Uterus (tissue), 4 donors: ENCODE measurements at places on chromosomes 5 and 9. TPM values are rescaled to one million over a fixed set of nuclear protein-coding genes. Genes with fewer than 3 reads are reported as not detected.

ADCY2 gene
- 4.4 TPM for total RNA-seq

NFIB gene
- total RNA-seq: 124 TPM

PRKACG gene
- total RNA-seq: not detected

CA9 gene
- not detected for total RNA-seq

CLINT1 gene
- total RNA-seq: 96.0 TPM

PAX5 gene
- not detected for total RNA-seq

- no peaks in the 10 kb centered on the region for H3K27me3 ChIP-seq
- no peak for DNase-seq
- H3K4me3 ChIP-seq: no peak overlapping the region
- H3K4me1 ChIP-seq: no peaks in the 10 kb centered on the region
- H3K36me3 ChIP-seq: no peaks in the 10 kb centered on the region
- H3K27ac ChIP-seq: no peak overlapping the region
Observed at GRCh38 chr5:127785098-127785927, 82.1 kb downstream of the CCDC192 start.

DNA sequence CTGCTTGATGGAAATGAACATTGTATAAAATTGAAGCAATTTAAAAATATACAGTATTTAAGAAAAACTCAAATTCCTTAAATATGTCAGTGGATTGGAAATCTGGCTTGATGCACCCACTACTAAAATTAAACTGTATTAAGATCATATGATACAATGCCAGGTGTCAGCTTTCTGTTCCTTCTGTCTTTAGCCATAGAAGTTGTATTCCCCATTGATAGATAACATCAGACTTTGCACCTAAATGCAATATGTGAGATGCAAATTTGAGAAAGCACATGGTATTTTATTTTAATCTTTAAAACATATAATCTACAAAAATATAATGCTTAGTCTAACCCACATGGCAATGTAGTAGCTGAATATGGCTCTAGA, 697.4 kb upstream of the WWC1 start:
- H3K4me1 ChIP-seq: no peaks in the 10 kb centered on the region
- no peaks in the 10 kb centered on the region for H3K36me3 ChIP-seq
- H3K27me3 ChIP-seq: no peaks in the 10 kb centered on the region
- H3K27ac ChIP-seq: no peak overlapping the region
- no peak overlapping the region for H3K4me3 ChIP-seq
- no peak for DNase-seq

DNA sequence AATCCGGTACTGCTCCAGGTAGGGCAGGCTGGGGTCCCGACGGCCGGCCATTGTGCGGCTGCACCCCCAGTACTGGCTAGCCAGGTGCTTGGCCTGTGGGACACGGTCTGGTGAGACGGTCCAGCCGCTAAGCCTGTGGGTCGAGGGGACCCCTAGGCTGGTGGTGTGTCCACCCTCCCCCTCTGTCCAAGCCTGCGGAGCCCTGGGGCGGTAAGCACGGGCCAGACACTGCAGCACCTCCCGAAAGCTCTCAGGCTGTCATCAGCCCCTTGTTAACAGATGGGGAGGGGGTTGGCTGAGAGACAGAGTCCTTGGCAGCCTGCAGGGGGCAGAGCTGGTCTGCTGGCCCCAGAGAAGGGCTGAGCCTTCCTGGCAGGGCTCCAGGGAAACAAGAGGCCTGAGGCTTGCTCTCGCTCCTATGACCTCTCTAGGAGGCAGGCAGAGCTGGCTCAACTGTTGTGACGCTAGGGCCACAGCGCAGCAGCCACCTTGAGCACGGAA, 11.8 kb upstream of the MRNIP start:
- no peak overlapping the region for H3K4me3 ChIP-seq
- H3K36me3 ChIP-seq: no peaks in the 10 kb centered on the region
- no peaks in the 10 kb centered on the region for H3K4me1 ChIP-seq

DNA sequence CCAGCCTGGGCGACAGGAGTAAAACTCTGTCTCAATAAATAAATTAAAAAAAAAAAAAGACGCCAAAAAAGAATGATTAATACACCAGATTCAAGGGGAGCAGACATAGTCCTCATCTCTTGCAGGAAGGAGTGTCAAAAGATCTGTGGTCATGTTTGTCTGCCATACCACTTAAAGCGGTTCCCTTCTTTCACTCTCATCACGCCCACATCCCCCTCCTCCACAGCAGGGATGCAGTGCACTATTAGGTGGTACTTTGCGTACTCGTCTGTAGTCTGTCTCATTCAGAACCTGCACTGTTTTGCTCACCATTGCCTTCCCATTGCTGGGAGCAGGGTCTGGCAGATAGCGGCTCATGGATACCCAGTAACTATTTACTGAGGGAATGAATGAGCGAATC, 11.2 kb downstream of the CDHR2 start:
- H3K4me3 ChIP-seq: no peak overlapping the region
- H3K4me1 ChIP-seq: no peaks in the 10 kb centered on the region
- H3K27me3 ChIP-seq: no peaks in the 10 kb centered on the region

GRCh38 chr5:122500245-122501088, 188.4 kb downstream of the SNCAIP start:
- no peaks in the 10 kb centered on the region for H3K4me1 ChIP-seq
- H3K27ac ChIP-seq: no peak overlapping the region
- no peaks in the 10 kb centered on the region for H3K36me3 ChIP-seq
- H3K27me3 ChIP-seq: no peaks in the 10 kb centered on the region

GRCh38 chr5:157607371-157608161, 32.0 kb upstream of the ADAM19 start:
- H3K36me3 ChIP-seq: no peaks in the 10 kb centered on the region
- no peaks in the 10 kb centered on the region for H3K27me3 ChIP-seq
- no peaks in the 10 kb centered on the region for H3K4me1 ChIP-seq
- no peak overlapping the region for H3K4me3 ChIP-seq
- no peak overlapping the region for H3K27ac ChIP-seq

DNA sequence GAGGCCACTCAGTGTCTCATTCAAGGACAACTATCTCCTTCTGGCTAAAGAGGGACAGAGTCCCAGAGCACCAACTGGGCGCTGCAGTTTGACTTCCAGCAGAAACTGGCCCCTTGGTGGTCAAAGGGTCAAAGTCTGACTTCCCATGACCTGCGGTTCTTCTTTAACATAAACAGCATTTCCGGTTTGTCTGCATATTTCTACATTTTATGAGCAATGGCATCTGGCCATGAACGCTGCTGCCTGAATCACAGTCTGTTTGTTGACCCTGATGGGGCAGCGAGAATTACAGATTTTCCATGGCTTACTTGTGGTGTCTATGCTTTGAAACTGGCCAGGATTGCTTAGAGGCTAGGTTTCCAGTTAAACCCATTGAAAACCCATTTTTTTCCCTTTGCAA, 1.3 kb downstream of the TNFSF15 start:
- no peak for DNase-seq
- H3K4me1 ChIP-seq: no peaks in the 10 kb centered on the region
- no peaks in the 10 kb centered on the region for H3K36me3 ChIP-seq
- H3K27ac ChIP-seq: no peak overlapping the region
- H3K27me3 ChIP-seq: no peaks in the 10 kb centered on the region

GRCh38 chr9:3478549-3478953, 47.2 kb downstream of the RFX3 start:
- H3K27ac ChIP-seq: no peak overlapping the region
- DNase-seq: no peak
- no peaks in the 10 kb centered on the region for H3K27me3 ChIP-seq
- H3K4me1 ChIP-seq: no peaks in the 10 kb centered on the region
- no peak overlapping the region for H3K4me3 ChIP-seq

DNA sequence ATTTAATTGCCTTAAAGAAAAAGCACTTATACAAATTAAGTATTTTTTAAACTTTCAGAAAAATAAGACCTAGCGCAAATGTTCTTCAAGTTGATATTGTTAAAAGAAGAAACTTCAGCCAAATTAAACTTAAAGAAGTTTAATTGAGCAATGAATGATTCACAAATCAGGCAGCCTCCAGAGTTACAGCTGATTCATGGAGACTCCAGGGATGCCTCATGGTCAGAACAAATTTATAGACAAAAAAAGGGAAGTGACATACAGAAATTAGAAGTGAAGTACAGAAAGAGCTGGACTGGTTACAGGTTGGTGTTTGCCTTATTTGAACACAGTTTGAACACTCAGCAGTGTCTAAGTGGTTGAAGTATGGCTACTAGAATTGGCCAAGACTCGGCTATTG, 60.3 kb downstream of the CDKN2A start:
- no peaks in the 10 kb centered on the region for H3K4me1 ChIP-seq
- no peak for DNase-seq
- no peak overlapping the region for H3K27ac ChIP-seq

GRCh38 chr5:143065996-143066522, 295.9 kb downstream of the ARHGAP26 start:
- H3K4me1 ChIP-seq: no peaks in the 10 kb centered on the region
- no peaks in the 10 kb centered on the region for H3K36me3 ChIP-seq
- peak overlapping the region; percentile 37 for H3K27ac ChIP-seq

- no peaks in the 10 kb centered on the region for H3K36me3 ChIP-seq
- H3K4me3 ChIP-seq: no peak overlapping the region
- H3K4me1 ChIP-seq: peaks cover 10% of the 10 kb centered on the region
- no peaks in the 10 kb centered on the region for H3K27me3 ChIP-seq
Observed at GRCh38 chr9:109098171-109098959, 21.4 kb downstream of the TMEM245 start.

DNA sequence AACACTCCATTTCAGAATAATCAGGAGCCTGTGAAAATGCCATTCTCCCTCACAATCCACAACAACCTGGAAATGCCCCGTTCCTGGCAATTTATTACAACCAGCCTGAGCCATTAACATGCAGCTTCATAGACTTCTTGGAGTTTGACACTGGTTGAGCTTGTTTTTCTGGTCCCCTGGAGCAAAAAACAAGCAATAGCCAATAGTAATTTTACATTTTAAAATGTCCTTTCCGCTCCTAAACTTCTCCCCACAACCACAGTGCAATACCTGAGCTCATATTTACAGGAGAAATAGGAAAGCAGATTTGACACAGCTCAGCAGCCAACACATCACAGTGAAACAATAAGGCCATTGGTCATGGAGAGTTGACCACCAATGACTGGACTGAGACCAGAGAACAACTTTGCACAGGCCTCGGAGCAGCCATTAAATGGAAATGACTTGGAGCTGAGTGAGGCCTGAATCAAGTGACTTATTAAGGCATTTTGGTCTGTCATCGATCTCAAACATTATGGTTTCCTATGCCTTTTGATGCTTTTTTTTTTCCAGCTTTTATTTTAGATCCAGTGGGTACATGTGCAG, 73.0 kb downstream of the ENC1 start:
- no peaks in the 10 kb centered on the region for H3K4me1 ChIP-seq
- no peak overlapping the region for H3K27ac ChIP-seq
- no peak for DNase-seq
- no peak overlapping the region for H3K4me3 ChIP-seq
- no peaks in the 10 kb centered on the region for H3K27me3 ChIP-seq
- no peaks in the 10 kb centered on the region for H3K36me3 ChIP-seq

GRCh38 chr9:136840877-136841645, 1.2 kb upstream of the AJM1 start:
- H3K4me3 ChIP-seq: no peak overlapping the region
- no peaks in the 10 kb centered on the region for H3K4me1 ChIP-seq
- DNase-seq: no peak
- no peak overlapping the region for H3K27ac ChIP-seq
- peaks cover 13% of the 10 kb centered on the region for H3K27me3 ChIP-seq
- no peaks in the 10 kb centered on the region for H3K36me3 ChIP-seq

DNA sequence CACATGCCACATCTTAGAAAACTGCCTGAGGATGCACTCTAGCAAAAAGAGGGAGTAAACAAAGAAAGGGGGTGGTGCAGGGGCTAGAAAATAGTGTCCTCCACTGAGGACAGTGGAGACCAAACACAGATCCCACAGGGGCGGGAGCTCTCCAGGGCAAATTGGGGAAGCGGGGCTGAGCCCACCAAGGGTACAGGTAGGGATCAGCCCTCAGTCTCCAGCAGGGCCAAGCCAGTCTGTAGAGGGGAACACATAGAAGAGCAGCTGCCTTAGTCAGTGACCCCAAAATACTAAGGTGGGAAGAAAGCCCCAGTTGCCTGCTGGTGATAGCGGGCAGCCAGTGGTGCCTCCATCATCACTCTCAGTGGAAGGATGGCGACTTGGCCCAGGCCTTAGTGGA, 134.0 kb downstream of the ATPSCKMT start:
- DNase-seq: no peak
- H3K4me3 ChIP-seq: no peak overlapping the region
- H3K27ac ChIP-seq: no peak overlapping the region
- H3K4me1 ChIP-seq: no peaks in the 10 kb centered on the region
- H3K36me3 ChIP-seq: no peaks in the 10 kb centered on the region

GRCh38 chr9:89958086-89958485, 353.3 kb downstream of the GADD45G start:
- H3K4me1 ChIP-seq: no peaks in the 10 kb centered on the region
- no peak overlapping the region for H3K4me3 ChIP-seq
- no peak overlapping the region for H3K27ac ChIP-seq
- DNase-seq: no peak

DNA sequence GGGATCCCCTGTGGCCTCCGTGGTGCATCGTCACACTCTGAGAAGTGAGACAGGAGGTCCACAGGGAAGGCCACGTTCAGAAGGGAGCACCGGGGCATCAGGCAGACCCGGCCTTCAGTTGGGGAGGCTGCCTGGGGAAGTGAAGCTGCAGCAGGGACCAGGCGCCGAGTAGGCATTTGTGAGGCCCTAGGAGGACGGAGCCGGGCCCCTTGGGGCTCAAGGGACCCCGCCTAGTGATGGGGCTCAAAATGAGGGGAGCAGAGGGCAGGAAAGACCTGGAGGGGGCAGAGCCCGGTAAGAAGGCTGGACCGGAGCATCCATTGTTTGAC, 85.4 kb upstream of the FAM120A start:
- no peaks in the 10 kb centered on the region for H3K4me1 ChIP-seq
- H3K27me3 ChIP-seq: no peaks in the 10 kb centered on the region
- DNase-seq: no peak

- H3K4me3 ChIP-seq: no peak overlapping the region
- no peaks in the 10 kb centered on the region for H3K27me3 ChIP-seq
- no peak for DNase-seq
- peak overlapping the region; percentile 0 for H3K27ac ChIP-seq
- H3K4me1 ChIP-seq: no peaks in the 10 kb centered on the region
Observed at GRCh38 chr9:124725068-124725452, 46.1 kb downstream of the NR6A1 start.

GRCh38 chr9:3708751-3709150, 182.9 kb upstream of the RFX3 start:
- H3K36me3 ChIP-seq: no peaks in the 10 kb centered on the region
- H3K4me1 ChIP-seq: no peaks in the 10 kb centered on the region
- no peak overlapping the region for H3K27ac ChIP-seq
- H3K27me3 ChIP-seq: no peaks in the 10 kb centered on the region
- DNase-seq: no peak

DNA sequence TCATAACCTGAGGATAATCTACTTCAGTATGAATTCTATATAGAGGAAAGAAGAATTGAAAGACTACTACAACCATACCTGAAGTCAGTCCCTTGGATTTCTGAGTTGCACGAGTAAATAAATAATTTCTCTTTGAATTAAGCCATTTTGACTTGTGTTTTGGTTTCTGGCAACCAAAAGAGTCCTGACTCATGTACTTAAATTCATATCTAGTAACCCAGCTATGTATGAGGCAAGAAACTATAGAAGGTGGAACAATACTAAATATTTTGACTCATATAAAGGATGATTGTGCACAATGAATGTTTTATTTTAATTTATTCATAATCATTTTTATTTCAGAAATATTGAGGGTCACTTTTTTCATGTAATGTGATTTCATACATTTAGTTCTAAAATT, 276.8 kb downstream of the MEF2C start:
- no peak overlapping the region for H3K27ac ChIP-seq
- no peak overlapping the region for H3K4me3 ChIP-seq
- no peaks in the 10 kb centered on the region for H3K27me3 ChIP-seq
- H3K4me1 ChIP-seq: no peaks in the 10 kb centered on the region
- DNase-seq: no peak
- H3K36me3 ChIP-seq: no peaks in the 10 kb centered on the region

- H3K36me3 ChIP-seq: peaks cover 4% of the 10 kb centered on the region
- H3K4me3 ChIP-seq: no peak overlapping the region
- DNase-seq: no peak
- H3K27ac ChIP-seq: no peak overlapping the region
Observed at GRCh38 chr5:108857905-108858304, 110.2 kb downstream of the FER start.
